ENCODE measurements at places on chromosomes 4 and X.

- no peak for DNase-seq
Measured at GRCh38 chr4:1591107-1591506, 93.0 kb downstream of the FAM53A start.

- DNase-seq, result no peak
Measured at GRCh38 chr4:174629265-174629664, 107.0 kb upstream of the HPGD start.

- no peak for DNase-seq
Measured at GRCh38 chr4:48223633-48224295, 45.9 kb downstream of the TEC start.

- no peak for DNase-seq
Measured at GRCh38 chrX:19544693-19545305, 29.5 kb upstream of the MAP3K15 start.

DNA sequence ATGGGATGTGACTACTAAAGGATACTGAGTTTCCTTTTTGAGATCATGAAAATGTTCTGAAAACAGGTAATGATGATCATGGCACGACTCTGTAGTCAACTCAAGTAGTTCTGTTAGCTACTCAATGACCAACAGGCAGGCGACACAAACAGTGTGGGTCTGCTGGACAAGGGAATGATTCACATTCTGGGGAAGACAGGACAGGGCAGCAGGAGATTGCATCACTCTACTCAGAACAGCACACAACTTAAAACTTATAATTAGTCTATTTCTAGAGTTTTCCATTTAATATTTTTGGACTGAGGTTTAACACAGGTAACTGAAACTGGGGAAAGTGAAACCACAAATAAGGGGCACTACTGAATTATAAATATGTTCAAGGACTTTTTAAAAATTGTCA, 365.2 kb downstream of the PRDM5 start:
- no peak for DNase-seq

DNA sequence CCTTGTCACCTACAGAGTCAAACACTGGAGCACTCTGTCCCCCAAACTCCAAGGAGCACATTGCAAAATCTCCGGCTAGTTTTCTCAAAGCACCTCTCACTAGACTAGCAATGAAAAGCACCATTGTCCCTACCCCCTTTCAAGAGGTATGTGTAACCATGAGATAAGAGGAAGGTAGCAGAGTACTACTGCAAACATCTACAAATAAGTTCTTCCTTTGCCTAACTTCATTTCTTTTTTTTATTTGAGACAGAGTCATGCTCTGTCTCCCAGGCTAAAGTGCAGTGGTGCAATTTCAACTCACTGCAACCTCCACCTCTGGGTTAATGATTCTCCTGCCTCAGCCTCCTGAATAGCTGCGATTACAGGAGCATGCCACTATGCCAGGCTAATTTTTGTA, 17.7 kb downstream of the PPP4R3C start:
- no peak for DNase-seq

GRCh38 chr4:83248486-83248885, 36.1 kb downstream of the COQ2 start:
- no peak for DNase-seq

- DNase-seq, result no peak
Measured at GRCh38 chrX:6891404-6891803, 256.1 kb upstream of the STS start.

DNA sequence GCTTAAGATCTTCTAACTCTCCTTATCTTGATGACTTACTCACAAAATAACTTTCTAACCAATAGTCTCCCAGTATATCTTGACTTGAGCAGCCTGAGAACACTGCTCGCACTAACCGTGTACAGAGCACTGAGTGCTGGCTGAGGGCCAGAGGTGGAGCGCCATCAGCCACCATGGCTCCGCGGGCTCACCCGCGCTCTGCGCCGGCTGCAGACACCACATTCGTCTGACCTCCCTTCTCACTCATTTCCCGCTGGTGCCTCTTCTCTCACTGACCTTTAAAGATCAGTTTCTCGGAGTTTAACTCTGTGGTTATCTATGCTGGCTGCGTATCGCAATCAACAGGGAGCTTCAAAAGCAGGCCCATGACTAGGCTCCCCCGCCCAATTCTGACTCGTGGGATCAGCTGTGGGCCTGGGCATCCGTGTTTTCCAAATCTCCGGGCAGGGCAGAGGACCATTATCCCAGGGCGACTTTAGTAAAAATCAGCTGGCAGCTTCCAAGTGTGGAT, 78.6 kb downstream of the HAUS3 start:
- DNase-seq, result no peak

DNA sequence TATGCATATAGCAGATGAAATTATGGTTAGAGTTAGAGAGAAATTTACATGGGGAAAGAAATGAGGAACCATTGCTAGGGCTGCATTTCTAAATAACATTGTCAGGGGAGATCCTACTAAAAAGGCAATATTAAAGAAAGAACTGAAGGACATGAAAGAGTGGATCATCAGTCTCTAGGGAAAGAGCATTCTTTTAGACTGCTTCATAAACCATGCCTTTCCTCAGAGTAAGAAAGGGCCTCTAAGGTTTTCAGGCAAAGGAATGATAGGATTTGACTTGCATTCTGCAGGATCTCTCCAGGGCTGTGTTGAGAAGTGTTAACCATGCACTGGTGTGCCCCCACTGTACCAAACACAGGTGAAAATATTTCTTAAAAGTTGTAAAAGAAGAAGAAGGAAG, 385.4 kb upstream of the MAD2L1 start:
- no peak for DNase-seq

Data from stimulated activated CD8-positive, alpha-beta memory T cell treated with anti-CD3 and anti-CD28 coated beads, Interleukin-15, amount 100 ng/mL, for 4 hours (primary cell).